SK-N-SH treated with all-trans-retinoic acid at 6 μM for 48 hours (cell line): ENCODE measurements at places on chromosomes 7 and 10.

DNA sequence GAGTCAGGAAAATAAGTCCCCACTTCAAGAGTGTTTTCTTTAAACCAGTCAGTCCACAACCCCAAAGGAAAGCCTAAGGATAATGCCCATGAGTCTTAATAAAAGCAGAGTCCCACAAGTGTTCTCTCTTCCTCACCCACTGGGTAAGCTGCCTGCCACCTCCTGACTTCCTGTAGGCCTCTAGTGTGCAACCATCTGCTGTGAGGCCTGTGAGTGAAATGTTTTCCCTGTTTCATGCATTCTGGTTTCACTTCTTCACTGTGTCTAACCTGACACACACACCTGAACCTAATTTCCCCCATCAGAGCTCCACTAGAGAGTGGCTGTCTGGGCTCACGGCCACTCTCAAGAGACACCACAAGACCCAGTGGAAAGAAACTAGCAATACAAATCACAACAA is 38.9 kb upstream of the GDF10 start:
- no peak for ATAC-seq

- ATAC-seq = no peak
These were observed 85.5 kb downstream of the FAS start for GRCh38 chr10:89076120-89076519.

DNA sequence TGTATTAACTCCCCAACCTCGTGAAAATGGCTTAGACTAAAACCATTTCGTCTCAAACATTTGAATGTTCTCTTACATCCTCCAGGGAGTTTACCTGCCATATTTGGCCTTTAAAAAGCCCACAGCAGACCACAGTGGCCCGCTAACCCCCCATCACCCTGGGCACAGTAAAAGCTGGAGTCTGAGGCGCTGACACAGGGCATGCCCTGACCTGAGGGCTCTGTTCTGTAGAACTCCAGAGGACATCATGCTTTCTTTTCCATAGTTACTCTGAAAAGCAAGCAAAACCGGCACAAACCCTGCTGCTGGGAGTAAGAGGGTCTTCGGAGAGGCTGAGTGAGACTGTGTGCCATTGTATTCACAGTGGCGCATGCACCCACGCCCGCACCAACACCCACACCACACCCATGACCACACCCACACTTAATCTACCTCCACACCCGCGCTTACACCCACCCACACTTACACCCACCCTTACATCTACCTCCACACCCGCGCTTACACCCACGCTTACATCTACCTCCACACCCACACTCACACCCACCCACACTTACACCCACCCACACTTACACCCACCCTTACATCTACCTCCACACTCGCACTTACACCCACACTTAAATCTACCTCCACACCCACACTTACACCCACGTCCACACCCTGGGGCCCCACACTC is 32.1 kb downstream of the LRRC27 start:
- peak; percentile 63 for ATAC-seq

GRCh38 chr7:104553074-104553473 is 224.7 kb downstream of the LHFPL3 start:
- no peak for ATAC-seq

GRCh38 chr10:133306097-133306476 is 2.6 kb downstream of the TUBGCP2 start:
- no peak for ATAC-seq

DNA sequence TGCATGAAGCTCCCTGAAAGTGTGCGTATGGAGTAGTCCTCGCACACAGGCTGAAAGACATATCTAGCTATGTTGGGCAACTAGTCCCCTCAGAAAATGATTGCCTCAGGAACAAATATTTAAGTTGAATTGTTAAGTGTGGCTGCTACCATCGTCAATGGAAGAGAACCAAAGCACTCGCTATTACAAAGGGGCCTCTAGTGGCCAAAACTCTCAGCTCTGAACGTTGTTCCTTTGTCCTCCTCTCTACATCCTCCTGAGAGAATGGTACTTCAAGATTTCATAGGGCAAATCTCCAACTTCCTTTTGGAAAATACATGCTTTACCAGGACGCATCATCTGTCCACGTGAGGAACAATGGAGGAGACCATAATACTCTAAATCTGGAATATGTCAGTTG is 209.9 kb downstream of the NRG3 start:
- ATAC-seq = no peak

DNA sequence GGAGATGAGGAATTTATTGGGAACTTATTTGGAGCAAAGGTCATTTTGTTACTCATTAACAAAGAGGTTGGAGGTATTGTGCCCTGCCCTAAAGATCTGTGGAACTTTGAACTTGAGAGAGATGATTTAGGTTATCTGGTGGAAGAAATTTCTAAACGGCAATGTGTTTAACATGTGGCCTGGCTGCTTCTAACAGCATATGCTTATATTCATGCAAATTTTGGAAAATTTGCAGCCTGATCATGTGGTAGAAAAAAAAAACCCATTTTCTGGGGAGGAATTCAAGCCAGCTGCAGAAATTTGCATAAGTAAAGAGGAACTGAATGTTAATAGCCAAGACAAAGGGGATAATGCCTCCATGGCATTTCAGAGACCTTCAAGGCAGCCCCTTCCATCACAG is 10.7 kb upstream of the PANK1 start:
- no peak for ATAC-seq

- ATAC-seq = no peak
These were observed 164.3 kb downstream of the FGFR2 start for GRCh38 chr10:121433965-121434364.

GRCh38 chr7:3309140-3309539 is 8.1 kb downstream of the SDK1 start:
- ATAC-seq = no peak

DNA sequence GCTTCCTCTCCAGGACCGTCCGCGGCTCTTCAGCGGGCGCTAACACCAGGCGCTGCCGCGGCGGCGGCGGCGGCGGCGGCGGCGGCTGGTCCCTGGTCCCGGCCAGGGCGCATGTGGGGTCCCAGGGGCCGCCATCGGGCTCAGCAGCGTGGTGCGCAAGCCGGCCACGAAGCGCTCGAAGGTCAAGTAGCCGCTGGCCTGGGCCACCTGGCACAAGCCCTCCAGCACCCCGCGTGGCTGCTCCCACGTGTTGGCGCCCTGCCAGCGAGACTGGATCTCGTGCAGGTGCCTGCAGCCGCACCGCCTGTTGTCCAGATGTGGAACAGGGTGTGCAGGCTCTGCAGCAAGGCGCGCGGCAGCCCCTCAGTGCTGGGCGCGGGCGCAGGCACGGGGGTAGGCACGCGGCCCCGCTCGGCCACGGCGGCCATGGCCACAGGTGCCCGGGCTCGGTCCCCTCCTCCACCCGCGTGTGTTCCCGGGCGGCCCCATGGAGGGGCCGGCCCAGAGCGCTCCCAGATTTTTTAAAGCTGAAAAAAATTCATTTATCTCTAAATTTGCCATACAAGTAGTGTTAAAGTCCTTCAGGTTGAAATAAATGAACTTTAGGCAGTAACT is 884.2 kb upstream of the ZNF722 start:
- ATAC-seq = no peak

GRCh38 chr7:18873734-18874336 is 243.6 kb downstream of the TWIST1 start:
- ATAC-seq = peak; percentile 100

DNA sequence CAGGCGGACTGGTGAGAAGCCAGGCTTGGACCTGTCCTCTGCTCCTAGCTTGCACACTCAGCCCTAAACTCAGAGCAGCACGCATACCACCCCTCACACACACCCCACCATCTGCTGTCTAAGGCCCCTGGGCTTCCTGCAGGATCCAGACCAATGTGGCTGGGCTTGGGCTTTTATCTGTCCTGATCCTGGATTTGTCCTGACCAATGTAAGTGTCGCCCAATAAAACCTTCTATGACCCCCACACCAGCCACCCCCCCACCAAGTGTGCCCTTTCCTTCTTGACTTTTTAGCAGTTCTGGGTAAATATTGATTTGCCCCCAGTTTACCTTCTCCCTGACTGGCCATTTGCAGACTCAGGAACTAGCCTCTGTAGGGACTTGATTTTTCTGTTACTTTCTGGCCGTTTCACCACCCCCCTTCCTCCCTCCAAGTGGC is 1.7 kb upstream of the HOXA13 start:
- peak; percentile 6 for ATAC-seq

DNA sequence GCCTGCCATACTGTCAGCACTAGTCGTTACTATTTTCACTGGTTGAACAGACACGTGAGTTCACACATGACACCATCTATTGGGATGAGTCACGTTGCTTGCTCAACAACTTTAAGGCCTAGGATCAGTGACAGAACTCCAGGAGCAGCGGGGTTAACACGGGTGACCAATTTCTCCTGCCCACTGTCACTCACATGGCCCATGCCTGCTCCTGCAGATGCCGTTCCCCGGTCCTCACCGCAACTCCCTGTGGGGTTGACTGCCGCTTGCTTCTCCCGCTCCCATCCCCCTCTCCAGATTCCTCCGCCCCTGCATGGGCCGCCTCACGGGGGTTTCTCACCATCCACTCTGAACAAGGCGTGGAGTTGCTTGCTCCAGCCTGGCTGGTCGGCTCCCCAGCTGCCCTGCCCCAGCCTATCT is 128.2 kb downstream of the TAX1BP1 start:
- no peak for ATAC-seq

DNA sequence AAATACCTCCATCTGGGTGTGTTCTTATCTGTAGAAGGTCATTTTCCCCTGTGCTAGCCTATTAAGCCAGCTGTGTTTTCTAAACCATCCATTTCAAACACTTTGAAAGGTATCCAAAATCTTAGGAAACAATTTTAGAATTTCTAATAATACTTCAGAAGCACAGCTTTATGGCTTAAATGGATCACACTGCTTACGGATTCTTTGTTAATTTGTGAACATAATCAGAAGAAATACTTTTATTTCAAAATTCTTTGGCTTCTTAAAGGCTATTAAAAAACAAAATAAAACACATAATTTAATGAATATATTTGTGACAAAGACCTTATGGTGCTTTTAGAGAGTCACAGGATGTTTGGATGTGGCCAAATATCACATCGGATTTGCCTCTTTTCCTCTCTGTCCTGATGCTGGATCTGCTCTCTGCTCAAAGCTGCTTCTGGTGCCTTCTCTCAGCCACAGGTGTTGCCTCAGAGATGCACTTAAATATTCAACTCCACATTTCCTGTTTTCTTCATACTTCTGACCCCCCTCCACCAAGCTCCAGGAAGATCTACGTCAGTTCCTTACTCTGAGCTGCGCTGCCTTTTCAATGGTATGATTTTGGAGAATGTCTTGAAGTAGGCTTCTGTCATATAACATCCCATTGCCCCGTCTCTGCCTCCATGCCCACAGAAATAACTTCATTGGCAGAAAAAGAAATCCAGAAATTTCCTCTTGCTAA is 230.6 kb downstream of the MLLT10 start:
- ATAC-seq = no peak

DNA sequence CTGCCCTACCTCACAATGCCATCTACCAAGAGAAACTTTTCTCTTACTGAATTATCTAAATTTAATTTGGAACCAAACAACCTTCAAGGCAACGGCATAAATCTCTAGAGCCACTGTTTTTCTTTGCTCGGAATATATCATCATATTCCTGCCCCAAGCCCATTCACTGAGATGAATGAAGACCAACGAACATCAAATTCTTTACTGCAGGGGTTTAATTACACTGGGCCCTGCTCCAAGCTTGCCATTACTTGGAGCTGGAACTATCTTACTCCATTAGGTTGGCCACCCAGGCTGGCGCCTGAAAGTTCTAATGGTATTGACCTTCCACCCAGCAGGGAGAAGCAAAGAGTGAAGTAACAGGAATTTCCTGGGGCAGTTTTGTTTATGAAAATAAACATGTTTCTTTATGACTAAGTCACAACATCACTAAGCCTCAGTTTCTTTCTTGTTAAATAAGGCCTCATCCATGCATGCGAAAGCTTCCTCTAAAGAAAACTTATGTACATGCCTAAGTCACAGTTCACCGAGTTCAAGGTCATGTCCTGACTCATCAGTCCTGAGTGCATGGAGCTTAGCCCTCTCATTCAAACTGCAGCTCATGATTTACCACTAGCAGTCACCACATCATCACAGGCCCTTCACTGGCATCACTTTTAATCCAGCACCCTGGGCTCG is 42.1 kb upstream of the ANAPC16 start:
- ATAC-seq = peak; percentile 69

DNA sequence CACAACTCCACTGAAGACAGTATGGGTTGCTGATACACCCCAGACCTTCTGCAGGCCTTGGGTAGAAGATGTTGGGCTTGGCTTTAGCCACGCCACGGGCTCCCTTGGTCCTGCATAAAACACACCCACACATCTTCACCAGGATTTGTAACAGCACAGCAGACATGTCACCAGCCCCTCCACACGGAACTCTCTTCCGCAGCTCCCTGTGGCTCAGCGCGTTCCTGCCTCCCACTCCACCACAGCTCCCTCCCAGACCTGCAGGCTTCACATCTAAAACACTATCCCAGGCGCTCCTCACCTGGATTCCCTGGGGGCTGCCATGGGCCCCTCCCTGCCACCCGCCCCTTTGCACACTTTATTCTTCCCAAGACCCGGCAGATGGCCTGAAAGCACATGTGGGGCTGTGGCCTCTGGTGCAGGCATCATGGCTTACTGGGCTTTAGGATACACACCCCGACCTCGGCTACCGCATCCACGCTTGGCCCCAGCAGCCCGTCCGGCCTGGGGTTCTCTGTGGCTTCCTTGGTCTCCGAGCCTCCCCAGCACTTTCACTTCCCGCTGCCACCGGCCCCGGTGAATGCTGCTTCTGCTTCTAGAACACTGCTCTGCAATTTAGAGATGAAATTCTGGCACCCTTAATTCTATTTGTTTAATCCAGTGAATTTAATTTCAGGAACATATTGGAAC is 432.9 kb downstream of the DNAJB6 start:
- no peak for ATAC-seq

DNA sequence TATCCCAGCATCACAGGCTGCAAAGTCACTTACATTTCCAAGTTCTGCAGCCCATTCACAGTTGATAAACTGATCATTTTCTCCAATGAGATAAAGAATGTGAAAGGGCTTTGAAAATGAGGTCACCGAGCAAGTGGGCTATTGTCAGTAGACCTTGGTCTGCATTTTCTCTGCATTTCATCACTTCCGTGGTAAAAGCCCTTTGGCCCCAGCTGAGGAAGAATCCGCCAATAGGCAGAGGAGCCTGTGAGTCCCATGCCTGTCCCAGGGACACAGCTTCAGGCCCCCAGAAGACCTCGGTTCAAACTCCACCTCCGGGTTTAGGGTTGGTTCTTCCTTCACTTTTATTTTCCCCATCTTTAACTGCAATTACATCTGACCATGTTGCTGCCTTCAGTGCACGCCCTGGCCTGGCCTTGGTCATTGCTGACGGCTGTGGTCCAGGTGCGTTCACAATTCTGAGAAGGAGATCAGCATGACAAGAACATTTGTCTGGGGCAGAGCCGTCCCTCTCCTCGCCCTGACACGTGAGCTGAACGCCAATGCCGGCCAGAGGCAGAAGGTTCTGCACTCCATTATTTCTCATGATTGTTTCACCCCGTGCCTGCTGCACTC is 292.5 kb downstream of the TCERG1L start:
- no peak for ATAC-seq

GRCh38 chr10:26486990-26487850 is 49.1 kb downstream of the APBB1IP start:
- 0 out of 3 replicates have a peak, but pooled peaks have one; percentile 16 for ATAC-seq

DNA sequence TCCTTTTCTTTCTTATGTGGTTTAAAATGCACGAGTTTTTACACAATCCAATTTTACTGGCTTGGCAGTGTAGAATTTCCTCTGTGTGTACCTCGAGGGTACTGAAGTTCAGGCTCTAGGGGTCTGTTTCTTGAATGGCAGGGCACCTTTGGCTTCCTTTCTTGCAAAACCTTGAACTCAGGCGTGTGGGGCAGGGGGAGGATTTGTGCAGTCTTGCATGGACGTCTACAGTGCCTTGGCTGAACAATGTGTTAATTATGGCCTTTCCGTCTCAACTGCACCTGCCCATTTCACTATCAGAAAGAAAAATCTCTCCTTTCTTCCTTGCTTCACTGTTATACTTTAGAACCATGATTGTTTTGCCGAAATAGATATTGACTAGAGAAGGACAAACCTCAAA is 570.9 kb downstream of the INHBA start:
- no peak for ATAC-seq
